ENCODE measurements at places on chromosomes 3 and 15.
A peak's percentile ranks its signal among the peaks of the same experiment; 100 is the strongest.

DNA sequence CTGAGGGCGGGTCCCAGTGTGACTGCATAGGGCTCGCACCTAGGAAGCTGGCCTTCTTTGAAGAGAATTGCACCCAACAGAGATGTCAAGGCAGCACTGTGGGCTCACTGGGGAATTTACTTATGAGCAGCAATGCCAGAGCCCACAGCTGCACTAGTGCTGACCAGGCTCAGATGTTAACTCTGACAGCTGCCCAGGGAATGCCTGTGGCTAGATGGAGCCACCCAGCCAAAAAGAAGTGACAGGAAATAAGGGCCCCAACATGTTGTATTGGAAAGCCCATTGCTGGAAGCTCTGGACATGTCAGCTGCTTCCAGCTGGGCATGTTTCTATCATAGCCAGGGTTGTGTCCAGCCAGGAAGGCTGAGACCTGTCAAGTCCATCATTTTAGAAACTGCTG, 90.9 kb upstream of the ZNF280D start:
- no peak for DNase-seq

DNA sequence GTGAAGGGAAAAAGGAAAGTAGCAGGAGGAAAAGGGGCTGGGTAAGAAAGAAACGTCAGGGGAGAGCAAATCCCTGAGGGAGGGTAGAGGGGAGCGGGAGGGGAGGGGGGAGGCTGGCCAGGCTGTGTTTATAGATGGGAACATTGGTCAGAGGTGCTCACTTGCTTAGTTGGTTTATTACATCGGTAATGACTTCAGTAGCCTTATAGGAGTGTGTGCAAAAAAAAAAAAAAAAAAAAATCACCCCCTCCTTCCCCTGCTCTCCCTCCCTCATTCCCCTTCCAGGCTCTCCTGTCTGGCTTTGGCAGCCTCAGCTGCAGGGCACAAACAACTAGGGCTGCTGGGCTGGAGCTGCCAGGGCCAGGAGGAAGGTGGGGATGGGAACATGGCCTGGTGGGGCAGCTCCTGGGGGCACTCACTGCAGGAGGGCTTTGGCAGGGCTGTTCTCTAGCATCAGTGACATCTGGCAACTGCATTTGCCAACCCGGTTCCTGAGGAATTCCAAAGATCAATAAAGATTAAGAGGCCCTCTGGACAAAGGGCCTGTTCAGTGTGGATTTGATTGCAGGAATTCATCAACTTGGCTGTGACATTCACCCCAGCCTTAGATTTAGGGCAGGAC, 334.5 kb upstream of the FRG2C start:
- DNase-seq, result peak; percentile 51

DNA sequence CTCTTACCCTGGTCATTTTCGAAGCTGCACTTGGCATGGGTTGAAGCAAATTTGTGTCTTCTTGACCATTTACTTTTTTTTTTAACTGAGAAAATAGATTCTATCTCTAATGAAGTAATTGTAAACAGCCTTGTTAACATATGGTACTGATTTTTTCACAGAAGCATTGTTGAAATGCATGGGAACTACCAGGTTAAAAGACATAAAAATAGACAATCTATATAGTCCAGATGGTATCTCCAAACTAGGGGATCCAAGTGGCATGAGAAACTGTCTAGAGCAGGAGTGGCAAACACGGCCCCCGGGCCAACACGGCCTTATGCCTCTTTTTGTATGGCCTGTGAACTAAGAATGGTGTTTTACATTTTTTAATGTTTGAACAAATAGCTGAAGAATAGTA, 41.9 kb downstream of the CACNA1D start:
- DNase-seq, result no peak

DNA sequence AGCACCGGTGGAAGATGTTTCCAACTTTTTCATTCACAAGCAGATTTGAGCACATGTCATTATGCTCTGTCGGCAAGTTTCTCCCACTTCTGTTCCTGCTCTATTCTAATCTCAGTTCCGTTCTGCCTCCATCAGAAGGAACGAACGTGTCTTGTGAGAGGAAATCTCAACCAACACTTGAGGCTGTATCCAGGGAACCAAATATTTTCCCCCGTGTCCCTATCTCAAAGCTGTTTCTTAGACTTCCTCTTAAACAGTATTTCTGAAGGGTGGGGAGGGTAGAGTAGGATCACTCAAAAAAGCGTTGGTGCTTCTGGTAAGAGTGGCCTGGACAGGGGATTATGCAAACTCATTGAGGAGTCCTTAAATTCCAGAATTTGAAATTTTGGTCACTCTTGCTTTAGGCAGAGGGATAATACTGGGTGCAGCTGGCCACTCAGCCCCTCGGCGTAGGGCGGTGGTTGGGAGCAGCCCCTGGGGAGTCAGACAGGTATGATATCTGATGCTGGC, 54.9 kb downstream of the FRMD4B start:
- DNase-seq, result no peak

GRCh38 chr15:78093242-78094020, 1.1 kb downstream of the SH2D7 start:
- no peak for DNase-seq

GRCh38 chr3:10867384-10867783, 51.4 kb downstream of the SLC6A11 start:
- DNase-seq, result no peak

DNA sequence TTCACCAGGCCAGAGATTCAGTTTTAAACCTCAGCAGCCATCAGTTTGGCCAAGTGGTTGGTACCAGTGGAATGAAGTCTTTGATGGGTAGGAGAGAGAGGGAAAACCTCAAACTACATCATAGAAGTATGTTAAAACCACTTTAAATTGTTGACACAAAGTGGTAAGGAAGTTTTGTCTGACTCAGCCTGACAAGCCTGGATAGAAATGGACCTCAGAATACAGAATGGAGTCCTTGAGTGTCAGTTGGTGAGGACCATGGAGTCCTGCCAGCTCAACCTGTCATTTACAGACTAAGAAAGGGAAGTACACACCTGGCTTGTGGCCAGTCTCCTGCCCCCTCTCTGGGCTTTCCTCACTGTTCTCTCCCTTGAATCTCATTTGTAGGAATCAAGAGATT, 12.1 kb downstream of the EAF1 start:
- DNase-seq, result no peak

- DNase-seq, result no peak
These were observed 265.6 kb upstream of the CDIN1 start for GRCh38 chr15:36313736-36314280.

DNA sequence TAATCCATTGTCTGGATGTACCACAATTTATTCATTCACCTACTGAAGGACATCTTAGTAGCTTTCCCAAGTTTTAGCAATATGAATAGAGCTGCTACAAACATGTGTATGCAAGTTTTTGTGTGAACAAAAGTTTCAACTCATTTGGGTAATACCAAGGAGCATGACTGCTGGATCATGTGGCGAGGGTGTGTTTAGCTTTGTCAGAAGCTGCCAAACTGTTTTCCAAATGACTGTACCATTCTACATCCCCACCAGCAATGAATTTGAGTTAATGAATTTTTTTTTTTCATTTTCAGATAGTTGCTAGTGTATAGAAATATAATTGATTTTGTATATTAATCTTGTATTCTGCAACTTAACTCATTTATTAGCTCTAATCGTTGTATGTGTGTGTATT, 20.0 kb upstream of the ELP6 start:
- DNase-seq, result no peak

- DNase-seq, result no peak
These were observed 23.0 kb upstream of the SV2B start for GRCh38 chr15:91077029-91077428.

- no peak for DNase-seq
These were observed 45.8 kb downstream of the OPA1 start for GRCh38 chr3:193638833-193639232.

- DNase-seq, result no peak
These were observed 185.1 kb downstream of the GOLGA6L6 start for GRCh38 chr15:20356444-20356910.

GRCh38 chr3:152444029-152444641, 175.4 kb downstream of the MBNL1 start:
- no peak for DNase-seq

- no peak for DNase-seq
These were observed 25.7 kb downstream of the FSIP1 start for GRCh38 chr15:39756806-39757522.

- no peak for DNase-seq
These were observed 8.5 kb downstream of the TBC1D2B start for GRCh38 chr15:78069052-78069414.

- no peak for DNase-seq
These were observed 691 bp upstream of the HDGFL3 start for GRCh38 chr15:83208367-83208661.

DNA sequence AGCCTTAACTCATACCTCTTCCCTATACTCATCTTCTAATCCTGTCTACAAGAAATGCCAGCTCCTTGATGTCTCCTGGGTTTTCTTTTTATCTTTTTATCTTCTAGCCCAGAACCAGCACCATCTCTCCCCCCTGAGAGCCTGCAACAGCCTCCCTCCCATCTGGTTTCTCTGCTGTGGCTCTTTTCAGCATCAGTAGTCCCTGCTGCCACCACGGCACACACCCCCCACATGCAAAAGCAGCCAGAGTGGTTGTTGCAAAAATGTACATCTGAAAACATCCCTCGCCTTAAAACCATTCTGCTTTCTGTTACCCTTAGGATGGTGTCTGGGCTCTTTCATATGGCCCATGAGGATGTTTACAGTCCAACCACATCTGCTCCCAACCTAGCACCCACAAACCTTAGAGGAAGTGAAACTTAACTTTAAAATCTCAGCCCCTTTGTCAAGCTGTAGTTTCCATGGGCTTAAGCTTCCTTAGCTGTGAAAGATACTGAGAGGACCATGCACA, 775 bp downstream of the TTC21A start:
- DNase-seq, result no peak

DNA sequence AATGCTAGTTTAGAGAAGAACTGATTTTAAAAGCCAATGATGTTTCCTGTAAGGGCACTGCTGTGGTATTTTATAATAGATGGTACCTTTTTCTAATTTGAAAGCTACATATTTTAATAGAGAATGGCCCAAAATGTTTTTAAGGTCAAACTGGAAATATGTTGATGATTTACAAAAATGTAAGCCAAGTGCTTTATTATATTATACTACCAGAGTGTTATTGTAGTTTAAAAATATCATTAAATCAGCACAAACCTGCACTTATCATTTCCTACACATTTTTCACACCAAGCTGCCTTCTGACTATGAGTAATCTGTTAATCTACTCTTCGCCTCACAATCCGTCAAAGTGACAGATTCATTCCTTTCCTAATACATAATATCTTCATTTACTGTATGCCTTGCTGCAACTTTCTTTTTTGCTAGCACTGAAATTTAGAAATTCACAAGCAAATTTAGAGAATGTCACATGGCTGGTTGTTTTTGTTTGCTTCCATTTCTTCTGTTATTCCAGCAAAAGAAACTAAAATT, 126.4 kb upstream of the FAM3D start:
- DNase-seq, result no peak

DNA sequence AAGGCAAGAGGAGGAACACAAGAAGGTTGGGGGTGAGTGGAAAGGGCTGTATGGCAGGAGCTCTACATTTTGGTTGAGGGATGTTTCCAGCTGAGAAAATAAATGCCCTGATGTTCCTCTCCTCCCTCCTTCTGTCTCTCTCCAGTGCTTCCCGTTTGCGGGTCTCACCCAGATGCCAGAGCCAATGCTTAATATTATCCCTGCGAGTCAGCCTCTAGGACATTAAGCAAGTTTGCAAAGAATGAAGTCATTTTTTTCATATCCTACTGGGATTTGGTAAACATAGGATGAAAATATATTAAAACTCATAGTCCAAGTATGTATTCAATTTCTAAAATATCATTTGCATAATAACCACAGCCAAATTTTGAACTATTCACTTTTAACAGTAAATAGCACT, 295.9 kb downstream of the CADM2 start:
- no peak for DNase-seq

- DNase-seq, result no peak
These were observed 52.4 kb downstream of the ILDR1 start for GRCh38 chr3:121969631-121970030.

- DNase-seq, result no peak
These were observed 98.2 kb upstream of the UBE3A start for GRCh38 chr15:25536801-25537611.

- no peak for DNase-seq
These were observed 9.2 kb downstream of the PLIN1 start for GRCh38 chr15:89669941-89670340.

- no peak for DNase-seq
These were observed 36.8 kb upstream of the TBL1XR1 start for GRCh38 chr3:177234121-177234520.

Measured in T1000 (cell line).